ENCODE measurements at places on chromosomes 3 and 15.

- no peak for DNase-seq
Observed at GRCh38 chr15:69719527-69720240, 267.1 kb downstream of the RPLP1 start.

- DNase-seq: no peak
Observed at GRCh38 chr15:78272316-78272715, 8.0 kb downstream of the DNAJA4 start.

- DNase-seq: no peak
Observed at GRCh38 chr3:129662191-129662608, 55.7 kb upstream of the PLXND1 start.

DNA sequence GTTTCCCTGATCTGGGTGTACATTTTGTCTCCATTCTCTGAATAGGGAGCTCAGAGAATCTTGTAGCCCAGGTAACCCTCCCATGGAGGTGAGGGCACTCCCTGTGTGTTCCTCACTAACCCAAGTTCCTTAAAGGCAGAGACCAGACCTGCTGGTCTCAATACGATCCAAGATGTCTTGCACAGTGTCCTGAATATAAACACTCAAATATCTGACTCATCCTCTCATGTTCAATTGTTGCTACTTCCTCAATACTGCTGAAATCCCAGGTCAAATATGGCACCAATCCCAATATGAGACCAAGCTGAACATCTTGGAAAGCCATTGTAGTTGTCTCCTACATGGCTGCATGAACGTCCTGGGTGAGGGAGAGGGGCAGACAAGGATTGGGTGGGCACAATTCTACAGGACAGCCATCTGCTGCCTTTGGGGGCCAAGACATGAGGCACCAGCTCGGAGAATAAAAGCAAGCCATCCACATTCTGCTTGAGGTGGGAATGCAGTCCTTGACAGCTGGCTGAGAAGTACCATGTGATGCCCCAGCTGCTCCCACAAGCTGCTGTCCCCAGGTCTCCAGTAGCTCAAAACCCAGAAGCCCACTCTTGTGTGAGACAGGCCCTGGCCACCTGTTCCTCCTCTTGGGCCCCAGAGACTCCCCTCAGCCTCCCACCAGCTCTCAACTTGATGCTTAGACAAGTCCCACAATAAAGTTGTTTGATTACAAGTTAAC, 18.2 kb downstream of the TBC1D2B start:
- DNase-seq: no peak

DNA sequence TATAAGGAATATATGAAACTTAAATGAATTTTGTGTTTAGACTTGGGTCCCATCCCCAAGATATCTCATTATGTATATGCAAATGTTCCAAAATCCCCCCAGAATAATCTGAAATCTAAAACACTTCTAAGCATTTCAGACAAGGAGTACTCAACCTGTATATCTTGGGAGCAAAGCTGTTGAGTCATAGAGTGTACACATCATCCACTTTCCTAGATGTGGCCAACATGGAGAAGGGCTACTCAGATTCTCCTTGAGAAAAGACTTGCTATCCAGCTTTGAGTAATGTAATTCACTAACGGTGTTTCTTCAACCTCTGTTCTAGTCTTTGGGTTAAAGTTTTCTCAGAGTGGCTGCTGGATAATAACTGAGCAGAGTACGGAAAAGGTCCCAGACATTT, 215.5 kb upstream of the POU1F1 start:
- DNase-seq: no peak

DNA sequence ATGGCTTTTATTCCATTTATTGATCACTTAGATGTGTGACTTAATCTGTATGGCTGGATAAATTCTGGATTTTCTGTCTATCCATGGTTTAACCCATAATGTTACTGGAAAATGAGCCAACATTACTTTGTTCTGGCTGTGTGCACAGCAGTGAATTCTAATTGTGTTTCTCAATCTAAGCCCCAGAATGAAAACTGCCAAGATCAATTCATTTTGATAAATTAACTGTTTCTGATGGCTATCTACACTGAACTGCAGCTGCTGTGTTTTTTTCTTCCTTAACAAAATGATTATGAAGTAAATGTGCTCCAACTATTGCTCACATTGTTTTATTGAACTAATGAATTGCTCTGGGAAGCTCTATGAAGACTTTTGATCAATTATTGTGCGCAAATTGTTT, 35.7 kb upstream of the CPB1 start:
- DNase-seq: no peak

GRCh38 chr15:30906366-30906765, 2.7 kb downstream of the FAN1 start:
- no peak for DNase-seq

DNA sequence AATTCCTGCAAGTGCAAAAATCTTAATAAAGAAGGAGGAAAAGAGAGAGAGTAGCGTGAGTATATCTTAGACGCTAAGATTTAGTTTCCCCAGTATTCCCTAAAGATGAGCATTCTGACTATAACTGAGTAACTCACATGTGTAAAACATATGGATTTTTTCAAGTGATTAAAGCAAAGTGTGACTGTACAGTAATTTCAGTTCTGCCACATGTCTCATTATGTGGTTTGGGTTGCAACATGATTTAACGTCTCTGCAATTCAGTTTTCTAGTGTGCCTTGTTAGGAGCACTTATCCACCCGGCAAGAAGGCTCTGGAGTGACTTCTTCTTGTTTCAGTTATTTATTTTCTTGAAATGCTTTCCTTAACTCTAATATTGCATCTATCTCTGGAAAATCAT, 514.1 kb downstream of the ROBO1 start:
- DNase-seq: no peak

DNA sequence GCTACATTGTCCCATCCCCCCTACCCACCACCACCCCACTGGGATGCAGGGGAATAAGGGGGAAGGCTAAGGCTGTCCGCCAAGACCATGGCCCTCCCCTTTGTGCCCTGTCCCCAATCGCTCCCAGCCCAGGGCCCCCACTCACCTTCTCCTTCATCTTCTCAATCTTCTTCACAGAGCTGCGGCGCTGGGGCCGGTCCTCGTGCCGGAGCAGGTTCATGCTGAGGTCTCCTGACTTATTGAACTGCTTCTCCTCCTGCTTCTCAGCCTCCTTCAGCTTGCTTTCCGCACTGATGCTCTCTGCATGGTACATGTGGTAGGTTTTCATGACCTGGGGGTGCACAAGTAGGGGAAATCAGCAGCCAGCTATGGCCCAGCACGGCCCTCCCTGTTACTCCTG, 101.0 kb upstream of the RAD18 start:
- no peak for DNase-seq

GRCh38 chr3:107271787-107272387, 105.4 kb upstream of the CCDC54 start:
- no peak for DNase-seq

DNA sequence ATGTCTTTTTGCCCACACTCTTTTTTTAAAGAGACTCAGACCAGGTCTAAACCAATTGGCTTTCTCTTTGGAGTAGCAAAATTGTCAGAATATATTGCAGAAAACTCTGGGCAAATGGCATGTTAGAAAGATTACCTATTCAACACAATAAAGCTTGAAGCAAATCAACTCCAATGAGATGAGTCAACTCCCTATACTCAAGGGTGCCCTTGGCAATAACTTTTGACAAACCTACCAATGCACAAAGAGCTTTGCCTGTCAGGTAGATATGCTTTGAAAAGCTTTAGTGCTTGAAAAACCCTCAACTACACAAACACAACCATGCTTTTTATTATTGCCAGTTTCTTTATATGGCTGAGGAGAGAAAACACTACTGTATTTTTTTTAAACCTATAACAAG, 137.7 kb upstream of the GRM7 start:
- no peak for DNase-seq

DNA sequence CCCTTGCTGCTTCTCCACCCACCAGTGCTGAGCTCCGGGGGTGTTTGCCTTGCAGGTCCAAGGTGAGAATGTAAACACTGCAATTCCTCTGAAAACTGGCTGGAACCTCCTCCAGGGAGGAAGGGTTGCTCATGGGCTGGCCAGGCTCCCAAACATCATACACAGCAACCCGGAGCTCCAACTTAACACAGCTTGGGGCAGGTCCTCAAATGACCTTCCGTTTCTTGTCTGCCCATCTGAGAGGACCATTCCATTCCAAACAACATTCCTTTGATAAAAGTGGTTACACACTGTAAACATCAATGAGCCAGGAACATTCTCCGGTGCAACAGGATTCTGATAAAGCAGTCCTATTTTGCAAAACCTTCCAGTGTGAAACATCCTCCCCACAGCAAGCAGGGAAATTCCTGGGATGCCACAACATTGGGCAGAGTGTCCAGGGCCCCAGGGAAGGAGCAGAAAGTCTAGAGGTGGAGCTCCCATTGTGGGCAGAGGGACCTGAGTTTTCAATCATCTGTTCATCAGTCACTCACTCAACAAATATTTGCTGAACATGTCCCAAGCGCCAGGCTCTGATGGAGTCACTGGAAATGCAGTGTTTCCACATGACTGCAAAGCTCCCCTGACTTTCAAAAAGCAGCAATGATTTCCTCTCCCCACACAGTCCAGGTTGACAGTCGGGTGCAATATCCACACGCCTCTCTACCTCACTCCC, 7.3 kb upstream of the HEG1 start:
- DNase-seq: no peak

DNA sequence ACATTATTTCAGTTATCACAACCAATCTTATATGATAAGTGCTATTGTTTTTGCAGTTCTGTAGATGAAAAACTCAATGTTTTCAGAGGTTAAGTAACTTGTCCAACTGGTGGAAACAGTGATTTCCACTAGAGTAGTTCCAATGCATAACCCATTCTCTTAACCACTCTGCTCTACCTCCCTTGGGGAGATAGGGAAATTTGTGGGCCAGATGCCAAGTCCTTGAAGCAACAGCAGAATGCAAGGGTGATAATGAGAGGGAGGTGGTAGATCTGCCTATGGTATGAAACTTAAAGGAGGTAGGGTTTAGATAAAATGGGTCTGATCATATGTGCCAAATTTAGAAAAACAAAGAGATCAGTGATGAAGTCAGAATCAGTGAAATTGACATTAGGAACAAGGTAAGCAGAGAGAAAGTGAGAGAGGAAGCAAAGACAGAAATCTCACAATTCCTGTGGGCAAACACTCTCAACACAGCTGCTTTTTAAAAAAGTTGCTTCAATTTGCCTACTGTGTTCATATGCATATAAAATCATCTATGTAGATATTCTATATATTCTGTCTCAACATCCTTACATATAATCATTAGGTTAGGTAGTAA, 50.5 kb upstream of the UBP1 start:
- no peak for DNase-seq

DNA sequence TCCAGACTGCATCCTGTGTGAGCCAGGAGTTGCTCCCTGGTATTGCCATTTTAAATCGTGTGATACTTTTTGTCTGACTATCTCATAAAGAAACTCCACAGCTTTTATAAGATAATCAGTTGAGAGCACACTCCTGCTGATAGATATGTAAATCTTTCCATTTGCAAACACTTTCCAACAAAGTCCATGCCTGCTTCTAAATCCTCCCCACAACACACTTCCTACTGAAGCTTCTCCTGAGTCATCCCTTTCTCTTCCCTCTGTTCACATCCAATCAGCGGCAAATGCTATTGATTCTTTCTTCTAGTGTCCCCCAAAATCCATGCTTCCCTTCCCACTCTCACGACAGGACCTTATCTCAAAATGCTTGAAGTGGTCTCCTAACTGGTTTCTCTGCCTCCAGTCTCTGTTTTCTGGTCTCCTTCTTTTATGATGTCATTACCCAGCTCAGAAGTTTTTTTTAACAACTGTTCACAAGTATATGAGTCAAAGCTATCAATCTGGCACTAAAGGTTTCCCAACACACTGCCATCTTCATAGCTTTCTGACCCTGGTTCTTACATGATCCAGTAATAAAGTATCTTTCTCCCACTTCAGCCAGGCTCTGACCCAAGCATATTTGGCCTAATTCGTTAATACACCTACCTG, 4.5 kb upstream of the WWTR1 start:
- DNase-seq: no peak

DNA sequence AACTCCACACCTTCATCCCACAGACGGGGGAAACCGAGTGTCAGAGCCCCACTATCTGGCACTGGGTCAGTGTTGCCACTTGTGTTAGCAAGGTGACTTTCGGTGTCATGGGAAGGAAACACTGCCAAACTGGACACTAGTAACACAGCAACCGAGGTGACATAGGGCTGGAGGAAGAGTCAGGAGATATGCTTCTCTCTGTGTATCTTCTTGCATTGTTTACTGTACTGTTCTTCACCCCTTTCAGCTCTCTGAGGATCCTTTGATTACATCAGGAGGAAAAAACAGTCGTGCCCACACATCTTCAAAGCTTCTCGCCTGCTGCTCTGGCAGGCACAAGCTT, 109.4 kb upstream of the RAD18 start:
- no peak for DNase-seq

- no peak for DNase-seq
Observed at GRCh38 chr15:90585863-90586262, 56.1 kb downstream of the CRTC3 start.

- no peak for DNase-seq
Observed at GRCh38 chr3:128254967-128255366, 101.7 kb downstream of the EEFSEC start.

- no peak for DNase-seq
Observed at GRCh38 chr3:19702416-19703078, 231.5 kb downstream of the EFHB start.

All from forelimb muscle (tissue), 1 donor.